ENCODE measurements at places on chromosomes 7 and 10.

- DNase-seq: no peak
These were observed 90.5 kb upstream of the SDK1 start for GRCh38 chr7:3210531-3210930.

DNA sequence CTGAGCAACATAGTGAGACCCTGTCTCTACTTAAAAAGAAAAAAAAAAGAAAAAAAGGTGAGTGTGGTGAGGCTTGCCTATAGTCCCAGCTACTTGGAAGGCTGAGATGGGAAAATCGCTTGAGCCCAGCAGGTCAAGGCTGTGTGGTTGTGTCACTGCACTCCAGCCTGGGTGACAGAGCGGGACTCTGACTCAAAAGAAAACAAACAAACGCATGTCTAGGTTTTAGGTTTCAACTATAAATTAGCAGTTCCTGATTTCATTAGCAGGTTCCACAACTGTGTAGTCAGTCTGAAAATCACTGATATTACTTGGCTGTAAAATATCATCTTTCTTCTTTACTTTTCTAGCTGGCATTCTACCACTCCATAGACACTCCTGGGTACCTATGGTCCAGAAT, 155.7 kb upstream of the HGF start:
- DNase-seq: no peak

DNA sequence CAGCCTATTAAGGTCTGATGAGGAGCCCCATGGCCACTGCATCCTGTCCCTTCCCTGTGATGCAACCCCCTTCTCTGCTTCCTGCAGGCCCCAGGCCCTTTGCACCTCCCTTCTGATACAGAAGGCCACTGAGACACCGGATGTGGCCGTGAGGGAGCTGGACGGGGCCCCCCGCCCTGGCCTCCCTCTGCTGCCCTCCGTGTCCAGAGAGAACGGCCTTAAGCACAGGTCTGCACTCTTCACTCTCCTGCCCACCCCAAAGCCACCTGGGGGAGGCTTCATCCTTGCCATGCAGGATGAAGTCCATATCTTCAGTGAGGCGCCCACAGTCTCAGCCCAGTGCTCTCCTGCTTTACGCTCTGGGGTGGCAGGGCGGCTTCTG, 86.9 kb upstream of the GNA12 start:
- DNase-seq: no peak

- no peak for DNase-seq
These were observed 1.6 kb downstream of the AHR start for GRCh38 chr7:17300012-17300411.

GRCh38 chr7:140596519-140597427, 43.8 kb downstream of the DENND2A start:
- no peak for DNase-seq

DNA sequence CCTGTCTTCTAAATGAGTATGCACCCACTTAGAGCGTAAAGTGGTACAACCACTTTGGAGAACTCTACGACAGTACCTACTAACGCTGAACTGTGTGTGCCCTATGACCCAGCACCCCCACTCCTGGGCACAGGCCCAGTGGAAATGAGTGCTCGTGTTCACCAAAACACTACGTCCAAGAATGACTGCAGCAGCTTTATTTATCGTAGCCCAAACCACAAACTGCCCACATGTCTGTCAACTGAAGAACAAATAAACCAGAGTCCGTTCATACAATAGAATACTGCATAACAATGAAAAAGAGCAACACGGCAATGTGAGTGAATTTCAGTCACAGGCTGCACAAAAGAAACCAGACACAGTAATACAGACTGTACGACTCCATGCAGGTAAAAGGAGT, 35.4 kb downstream of the TLL2 start:
- no peak for DNase-seq

DNA sequence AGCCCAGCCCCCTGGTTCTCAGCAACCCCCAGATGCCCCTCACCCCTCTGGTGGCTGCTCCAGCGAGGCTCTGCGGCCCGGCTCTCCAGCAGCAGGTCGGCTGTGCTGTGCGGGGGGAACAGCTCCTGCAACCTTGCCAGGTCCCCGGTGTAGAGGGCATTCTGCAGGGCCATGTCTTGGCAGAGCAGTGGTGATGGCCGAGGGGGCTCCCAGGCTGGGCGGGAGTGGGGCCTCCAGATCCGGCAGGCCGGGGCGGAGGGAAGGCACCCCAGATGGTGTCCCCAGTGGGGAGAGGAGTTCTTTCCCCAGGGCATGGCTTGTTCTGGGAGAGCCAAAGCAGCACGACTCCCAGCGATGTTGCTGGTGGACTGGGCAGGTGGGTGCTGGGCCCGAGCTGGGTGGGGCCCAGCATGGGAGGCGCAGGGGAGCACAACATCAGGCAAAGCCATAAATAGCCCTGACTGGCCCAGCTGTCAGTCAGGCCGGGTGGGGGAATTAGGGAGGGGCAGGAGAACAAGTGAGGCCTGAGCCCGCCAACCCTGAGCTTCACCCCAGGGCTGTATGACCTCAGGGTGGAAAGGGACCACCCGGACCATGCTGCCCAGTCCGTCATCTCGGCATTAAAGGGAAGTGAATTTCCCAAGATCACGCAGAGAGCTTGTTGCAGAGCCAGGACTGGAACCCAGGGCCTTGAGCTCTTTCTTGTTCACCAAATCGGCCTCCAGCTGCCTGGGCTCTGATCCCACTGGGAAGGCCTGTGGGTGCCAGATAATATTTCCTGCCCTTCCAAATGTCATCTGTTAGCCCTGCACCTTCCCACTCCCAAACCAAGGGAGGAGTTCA, 580 bp upstream of the ASB10 start:
- no peak for DNase-seq

DNA sequence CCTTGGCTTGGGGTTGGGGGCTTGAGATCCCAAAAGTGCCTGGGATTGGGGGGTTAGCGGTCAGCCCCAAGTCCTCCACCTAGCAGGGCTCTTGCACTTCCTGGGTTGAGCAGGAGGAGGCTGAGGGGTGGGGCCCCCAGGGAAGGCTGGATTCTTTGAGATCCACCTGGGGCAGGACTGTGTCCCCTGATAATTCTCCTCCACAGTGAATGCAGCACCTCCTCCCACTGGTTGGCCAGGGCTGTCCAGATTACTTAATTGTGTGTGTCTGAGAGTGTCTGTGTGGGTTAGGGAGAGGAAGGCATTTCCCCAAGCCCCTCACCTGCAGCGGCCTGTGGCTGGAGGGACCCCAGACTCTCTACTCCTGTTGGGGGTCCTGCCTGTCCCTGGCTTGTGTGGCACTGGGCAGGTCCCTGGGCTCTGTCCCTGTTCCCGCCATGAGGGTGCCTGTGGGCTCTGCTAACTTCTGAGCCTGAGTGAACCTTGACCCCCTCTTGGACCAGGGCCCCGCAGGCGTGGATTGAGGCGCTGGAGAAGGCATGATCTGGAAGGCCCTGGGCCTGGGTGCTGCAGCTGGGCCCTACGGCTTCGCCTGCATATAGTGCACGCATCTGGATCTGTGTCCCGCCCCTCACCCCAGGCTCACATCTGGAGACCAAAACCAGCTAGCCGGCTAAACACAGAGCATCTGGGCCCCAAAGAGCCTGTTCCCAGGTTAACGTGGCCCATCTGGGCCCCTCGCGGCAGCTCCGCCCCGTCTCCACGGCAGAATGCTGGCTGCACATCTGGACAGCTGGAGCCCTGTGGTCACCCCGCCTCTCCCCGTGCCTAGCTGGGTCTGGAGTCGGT, 10.4 kb downstream of the TMEM270 start:
- DNase-seq: no peak
